ENCODE measurements at places on chromosomes 5 and 9. TPM values are rescaled to one million over a fixed set of nuclear protein-coding genes. Genes with fewer than 3 reads are reported as not detected.

FRRS1L gene
- not detected for total RNA-seq

OR1L1 gene
- not detected for total RNA-seq

STK32A gene
- 0.39 TPM for total RNA-seq

COL15A1 gene
- 0.13 TPM for total RNA-seq

ST8SIA4 gene
- total RNA-seq = not detected

CBY3 gene
- not detected for total RNA-seq

FOXD4L4 gene
- 0.14 TPM for total RNA-seq

TTC33 gene
- 8.4 TPM for total RNA-seq

GLIPR2 gene
- 3.7 TPM for total RNA-seq

MARCOL gene
- not detected for total RNA-seq

PCDHGA8 gene
- 0.61 TPM for total RNA-seq

TRIM32 gene
- total RNA-seq = 26.3 TPM

IL4 gene
- not detected for total RNA-seq

ADRA1B gene
- 1.1 TPM for total RNA-seq

OR2V1 gene
- not detected for total RNA-seq

CCDC152 gene
- 0.03 TPM for total RNA-seq

PRELID2 gene
- 7.6 TPM for total RNA-seq

TXNDC15 gene
- total RNA-seq = 34.7 TPM

S1PR3 gene
- not detected for total RNA-seq

CCDC112 gene
- 8.6 TPM for total RNA-seq

ANP32B gene
- total RNA-seq = 16.8 TPM

SLU7 gene
- total RNA-seq = 67.0 TPM

TNC gene
- 45.8 TPM for total RNA-seq

FLT4 gene
- total RNA-seq = 0.31 TPM

F12 gene
- total RNA-seq = 8.5 TPM

TOMM5 gene
- 371 TPM for total RNA-seq

MARVELD2 gene
- 0.17 TPM for total RNA-seq

EIF4E1B gene
- not detected for total RNA-seq

PCDHAC2 gene
- not detected for total RNA-seq

DOCK2 gene
- total RNA-seq = 2.1 TPM

LRRTM2 gene
- 4.0 TPM for total RNA-seq

IFNA21 gene
- total RNA-seq = not detected

SLC25A2 gene
- not detected for total RNA-seq

GRM6 gene
- not detected for total RNA-seq

BARHL1 gene
- total RNA-seq = not detected

GLRA1 gene
- not detected for total RNA-seq

GARIN3 gene
- total RNA-seq = not detected

CDC20B gene
- total RNA-seq = not detected

ANKRD31 gene
- 0.13 TPM for total RNA-seq

CCDC187 gene
- 0.02 TPM for total RNA-seq

ANGPTL2 gene
- total RNA-seq = 5.0 TPM

ARAP3 gene
- 4.8 TPM for total RNA-seq

BRINP1 gene
- not detected for total RNA-seq

FAM78A gene
- 2.4 TPM for total RNA-seq

All from HT1080 (cell line).